HFFc6 (cell line): ENCODE measurements at places on chromosomes 12 and 14. TPM values are rescaled to one million over a fixed set of nuclear protein-coding genes. Genes with fewer than 3 reads are reported as not detected.
A peak's percentile ranks its signal among the peaks of the same experiment; 100 is the strongest.

GRCh38 chr12:6264402-6265037 is 46.0 kb upstream of the PLEKHG6 start:
- no peak for DNase-seq

KIF5A gene
- total RNA-seq = 1.1 to 1.8 TPM (median 1.3 TPM) in 3 replicates

GRCh38 chr14:60707858-60708257 is 16.3 kb downstream of the SIX4 start:
- DNase-seq = no peak

DNA sequence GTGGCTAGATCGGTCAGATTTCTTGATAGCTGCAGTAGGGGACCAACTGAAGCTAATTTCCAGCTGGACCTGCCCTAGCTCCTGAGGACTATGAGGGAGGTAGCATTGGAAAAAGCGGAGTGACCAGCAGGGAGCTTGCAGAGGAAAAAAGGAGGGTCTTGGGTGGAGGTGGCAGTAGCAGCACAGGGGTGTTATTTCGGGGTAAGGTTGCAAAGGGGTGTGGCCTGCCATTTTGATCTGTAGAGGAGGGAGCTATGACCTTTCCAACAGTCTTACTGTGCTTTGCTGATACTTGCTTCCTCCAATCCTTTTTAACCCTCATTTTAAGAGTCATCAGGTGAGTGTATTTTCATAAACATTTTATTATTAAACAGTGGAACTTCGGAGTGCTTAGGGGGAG is 83.8 kb upstream of the NRXN3 start:
- no peak for DNase-seq

LRRC10 gene
- not detected in 3 replicates for total RNA-seq

DNA sequence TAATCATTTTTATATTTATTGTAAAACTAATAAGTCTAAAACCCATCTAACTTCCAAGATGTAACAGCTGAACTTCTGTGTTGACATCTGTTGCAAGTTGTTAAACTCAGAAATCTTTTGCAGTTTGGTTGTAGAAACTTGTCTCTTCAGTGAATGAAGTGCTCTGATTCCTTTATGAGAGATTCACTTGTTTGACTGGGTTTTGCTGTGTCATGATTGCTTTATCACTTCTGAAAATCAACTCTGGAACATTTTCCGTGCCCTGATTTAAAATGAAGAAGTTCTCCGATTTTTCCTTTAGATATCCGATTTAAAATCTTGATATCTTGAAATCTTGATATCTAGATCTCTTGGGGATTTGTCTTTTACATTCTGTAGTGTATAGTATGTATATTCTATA is 65.1 kb downstream of the DIP2B start:
- no peak for DNase-seq

- no peak for DNase-seq
Observed at GRCh38 chr12:88570103-88570502, 10.2 kb downstream of the KITLG start.

- DNase-seq = no peak
Observed at GRCh38 chr12:20211981-20212421, 156.3 kb upstream of the PDE3A start.

DNA sequence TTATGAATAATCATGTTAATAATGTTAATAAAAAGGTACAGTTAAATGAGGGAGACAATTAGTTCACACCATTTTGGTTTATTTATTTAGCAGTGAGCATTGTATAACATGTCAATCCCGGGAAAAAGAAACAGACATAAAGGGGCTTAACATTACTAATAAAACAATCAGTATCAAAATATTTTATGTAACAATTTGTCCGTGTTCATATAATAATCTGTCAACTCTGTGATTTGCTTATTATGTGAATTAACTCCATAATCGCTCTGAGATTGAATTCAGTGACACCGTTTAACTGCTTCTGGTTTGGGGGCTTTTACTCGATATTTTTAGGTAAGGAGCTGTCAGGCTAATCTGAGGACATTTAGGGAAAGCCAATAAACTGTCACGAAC is 95.8 kb upstream of the HMGA2 start:
- DNase-seq = no peak

DNA sequence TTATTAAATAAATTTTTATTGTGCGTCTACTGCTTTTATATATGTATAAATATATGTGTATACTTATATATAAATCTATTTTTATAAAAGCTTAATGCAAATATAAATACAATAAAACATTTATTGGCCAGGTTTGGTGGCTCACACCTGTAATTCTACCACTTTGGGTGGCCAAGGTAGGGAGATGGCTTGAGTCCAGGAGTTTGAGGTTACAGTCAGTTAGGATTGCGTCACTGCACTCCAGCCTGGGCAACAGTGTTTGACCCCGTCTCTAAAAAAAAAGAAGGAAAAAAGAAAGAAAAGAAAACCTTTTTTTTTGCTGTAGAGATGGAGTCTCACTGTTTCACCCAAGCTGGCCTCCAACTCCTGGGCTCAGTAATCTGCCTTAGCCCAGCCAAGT is 20.9 kb downstream of the ACTR6 start:
- no peak for DNase-seq

GRCh38 chr12:14252697-14253096 is 112.8 kb upstream of the ATF7IP start:
- no peak for DNase-seq

GRCh38 chr14:102500158-102500662 is 9.4 kb downstream of the ANKRD9 start:
- DNase-seq = peak; percentile 36

- DNase-seq = peak; percentile 68
Observed at GRCh38 chr14:67269298-67270060, 28.2 kb downstream of the PALS1 start.

DNA sequence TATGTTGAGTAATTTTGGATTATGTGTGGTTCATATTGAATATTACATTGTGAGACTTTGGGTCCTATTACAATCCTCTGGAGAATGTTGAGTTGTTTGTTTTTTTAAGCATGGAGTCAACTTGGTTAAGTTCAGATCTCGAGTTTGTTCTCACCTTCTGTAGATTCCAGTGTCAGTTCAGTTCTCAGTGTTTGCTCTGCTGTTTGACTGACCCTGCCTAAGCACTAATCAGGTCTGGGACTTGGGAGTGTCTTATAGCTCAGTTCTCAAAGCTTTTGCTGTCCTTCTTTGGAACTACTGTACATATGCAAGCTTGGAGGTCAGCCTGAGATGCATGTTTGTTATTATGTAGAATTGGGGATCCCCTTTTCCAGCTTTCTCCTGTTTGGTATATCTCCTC is 63.1 kb downstream of the DIP2B start:
- peak; percentile 31 for DNase-seq

GRCh38 chr14:24321212-24321975 is 10.1 kb downstream of the LTB4R start:
- no peak for DNase-seq

HSPB8 gene
- 19.5 to 39.9 TPM (median 34.8 TPM) in 3 replicates for total RNA-seq

DNA sequence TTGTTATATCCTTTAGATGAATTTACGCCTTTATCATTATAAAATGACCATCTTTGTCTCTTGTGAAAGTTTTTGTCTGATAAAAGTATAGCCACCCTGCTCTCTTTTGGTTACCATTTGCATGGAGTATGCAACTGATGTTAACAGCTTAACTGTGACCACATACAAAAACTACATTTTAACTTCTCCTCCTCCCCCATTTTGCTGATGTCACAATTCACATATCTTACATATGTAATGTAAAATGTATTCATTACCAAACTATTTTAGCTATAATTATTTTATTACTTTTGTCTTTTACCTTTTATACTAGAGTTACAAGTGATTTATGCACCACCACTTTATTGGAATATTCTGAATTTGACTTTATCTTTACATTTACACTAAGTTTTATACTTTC is 184.5 kb upstream of the NPAS3 start:
- no peak for DNase-seq

RAB2B gene
- 18.7 to 24.4 TPM (median 20.6 TPM) in 3 replicates for total RNA-seq
